Activated CD8-positive, alpha-beta memory T cell treated with anti-CD3 and anti-CD28 coated beads, Interleukin-2, amount 50 U/mL, for 4 hours (primary cell): ENCODE measurements at places on chromosomes 2 and 18.
A peak's percentile ranks its signal among the peaks of the same experiment; 100 is the strongest.

- no peak for DNase-seq
Observed at GRCh38 chr2:240183875-240184590, 43.6 kb upstream of the OTOS start.

- DNase-seq: no peak
Observed at GRCh38 chr2:96668771-96669170, 26.2 kb downstream of the FER1L5 start.

DNA sequence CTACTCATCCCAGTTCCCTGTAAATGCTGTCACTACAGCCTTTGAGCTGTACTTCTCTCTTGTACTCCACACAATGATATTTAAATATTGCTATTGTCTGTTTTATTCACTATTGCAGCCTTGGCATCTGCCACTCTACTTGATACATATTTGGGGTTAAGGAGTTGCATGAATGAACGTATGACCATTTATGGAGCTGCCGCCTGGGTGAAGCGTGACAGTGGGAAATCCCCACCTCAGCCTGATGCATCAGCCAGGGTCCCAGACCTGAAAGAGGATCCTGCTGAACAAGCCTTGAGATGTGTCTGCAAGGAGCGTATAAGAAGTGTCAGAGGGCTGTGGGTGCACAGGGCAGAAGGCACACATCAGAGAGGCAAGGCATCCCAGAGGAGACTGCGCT, 39.1 kb downstream of the MRPL35 start:
- peak; percentile 39 for DNase-seq

DNA sequence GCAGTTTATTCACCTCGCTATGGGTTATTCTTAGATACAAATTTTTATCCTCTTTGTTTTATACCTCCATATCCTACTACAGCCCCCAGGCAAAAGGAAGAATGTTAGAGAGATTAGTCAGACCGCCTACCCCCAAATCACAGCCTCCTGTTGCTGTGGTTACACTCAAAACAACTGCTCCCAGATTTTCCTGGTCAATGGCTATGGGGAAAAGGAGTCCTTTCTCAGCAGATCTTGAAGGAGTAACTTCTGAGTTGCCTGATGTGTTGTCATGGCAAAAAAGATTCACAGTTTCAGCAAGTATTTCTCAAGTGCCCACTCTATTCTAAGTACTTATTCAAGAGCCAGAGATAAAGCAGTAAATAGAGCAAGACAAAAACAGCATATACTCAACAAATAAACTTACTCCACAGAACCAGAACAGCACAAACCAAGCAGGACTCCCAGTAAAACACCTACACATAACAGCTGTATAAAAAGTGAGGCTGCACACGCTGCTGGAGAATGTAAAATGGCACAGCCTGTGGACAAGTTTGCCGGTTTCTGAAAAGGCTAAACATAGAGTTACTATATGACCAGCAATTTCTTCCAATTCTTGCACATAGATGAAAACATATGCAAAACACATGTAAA, 104.8 kb downstream of the NOL10 start:
- DNase-seq: no peak

DNA sequence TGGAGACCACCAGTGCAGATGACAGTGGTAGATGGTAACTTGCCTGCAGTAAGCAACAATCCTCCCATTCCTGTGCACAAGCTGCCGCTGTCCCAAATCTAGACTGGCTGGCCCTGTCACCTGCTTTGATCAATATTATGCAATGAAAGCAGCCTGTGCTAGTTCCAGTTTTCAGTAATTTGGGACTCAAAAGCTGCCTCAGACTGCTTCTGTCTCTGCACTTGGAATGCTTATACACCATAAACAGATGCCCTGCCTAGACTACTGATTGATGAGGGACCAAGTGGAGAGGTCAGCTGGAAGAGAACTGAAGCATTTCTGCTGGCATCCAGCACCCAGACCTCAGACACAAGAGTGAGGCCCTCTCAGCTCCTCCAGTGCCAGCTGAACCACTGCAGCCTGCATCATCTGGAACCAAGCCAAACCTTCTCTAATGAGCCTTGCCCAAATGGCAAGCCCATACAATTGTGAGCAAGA, 24.9 kb downstream of the CCBE1 start:
- no peak for DNase-seq

DNA sequence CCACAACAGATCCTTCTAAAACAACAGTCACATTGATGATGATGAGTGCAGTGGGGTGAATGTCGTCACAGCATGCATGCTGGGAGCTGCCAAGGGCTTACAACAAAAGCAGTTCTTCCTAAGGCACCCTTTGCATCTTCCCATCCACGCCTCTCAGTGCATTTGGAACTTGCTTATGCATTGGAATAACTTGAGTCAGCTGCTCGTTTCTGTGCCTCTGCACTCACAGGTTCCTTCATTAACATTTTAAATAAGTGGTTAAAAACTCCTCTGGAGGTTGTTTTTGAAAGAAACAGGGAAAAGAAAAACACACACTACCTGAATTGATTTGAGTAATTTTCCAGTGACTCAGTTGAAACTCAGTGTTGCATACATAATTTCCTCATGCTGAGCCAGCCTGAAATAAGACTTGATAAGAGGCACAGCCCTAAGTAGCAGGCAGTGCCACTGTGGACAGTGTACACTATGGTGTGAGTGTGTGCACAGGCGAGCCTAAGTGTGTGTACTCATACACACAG, 46.8 kb upstream of the TRIM43B start:
- no peak for DNase-seq

- DNase-seq: no peak
Observed at GRCh38 chr2:20148923-20149702, 75.8 kb downstream of the SDC1 start.
